ENCODE measurements at places on chromosomes 7 and 10.

DNA sequence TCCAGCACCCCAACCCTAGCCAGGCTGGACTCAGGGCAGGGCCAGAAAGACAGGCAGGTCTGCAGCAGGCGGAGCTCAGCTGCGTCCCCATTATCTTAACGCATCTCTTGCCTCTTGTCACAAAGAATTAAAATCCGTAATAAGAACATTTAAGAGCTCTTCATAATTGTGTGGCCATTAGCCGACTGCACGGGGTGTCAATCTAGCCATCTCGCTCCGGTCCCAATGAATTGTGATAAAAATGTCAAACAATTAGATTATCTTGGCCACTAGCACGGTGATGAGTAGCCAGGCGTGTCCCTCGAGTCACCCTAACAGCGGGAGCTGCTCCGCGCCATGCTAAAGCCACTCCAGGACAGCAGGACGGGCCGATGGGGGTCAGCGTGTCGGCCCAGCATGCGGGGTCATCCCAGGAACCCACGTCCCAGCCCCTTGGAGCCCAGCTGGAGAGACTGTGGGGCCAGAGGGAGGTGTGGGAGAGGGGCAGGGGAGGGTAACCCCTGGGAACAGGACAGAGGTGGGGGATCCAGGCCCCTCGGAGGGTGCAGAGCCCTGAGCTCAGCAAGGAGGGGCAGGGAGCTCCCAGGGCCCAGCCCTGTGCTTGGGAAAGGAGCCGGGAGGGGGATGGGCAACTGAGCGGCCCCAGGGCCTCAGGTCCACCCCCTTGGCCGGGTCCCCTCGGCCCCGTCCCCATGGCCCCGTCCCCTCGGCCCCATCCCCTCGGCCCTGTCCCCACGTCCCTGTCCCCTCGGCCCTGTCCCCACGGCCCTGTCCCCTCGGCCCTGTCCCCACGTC, 17.7 kb upstream of the NKX6-2 start:
- no peak for DNase-seq

DNA sequence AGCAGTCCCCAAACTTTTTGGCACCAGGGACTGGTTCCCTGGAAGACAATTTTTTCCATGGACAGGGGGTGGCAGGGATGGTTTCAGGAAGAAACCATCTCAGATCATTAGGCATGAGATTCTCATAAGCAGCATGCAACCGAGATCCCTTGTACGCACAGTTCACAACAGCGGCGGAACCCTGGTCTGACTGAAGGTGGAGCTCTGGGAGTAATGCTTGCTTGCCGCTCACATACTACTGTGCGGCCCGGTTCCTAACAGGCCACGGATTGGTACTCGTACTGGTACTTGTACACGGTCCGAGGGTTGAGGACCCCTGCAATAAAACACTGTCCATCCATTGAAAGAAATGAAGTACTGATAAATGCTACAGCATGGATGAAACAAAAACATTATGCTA, 32.8 kb downstream of the MKRN1 start:
- no peak for DNase-seq

DNA sequence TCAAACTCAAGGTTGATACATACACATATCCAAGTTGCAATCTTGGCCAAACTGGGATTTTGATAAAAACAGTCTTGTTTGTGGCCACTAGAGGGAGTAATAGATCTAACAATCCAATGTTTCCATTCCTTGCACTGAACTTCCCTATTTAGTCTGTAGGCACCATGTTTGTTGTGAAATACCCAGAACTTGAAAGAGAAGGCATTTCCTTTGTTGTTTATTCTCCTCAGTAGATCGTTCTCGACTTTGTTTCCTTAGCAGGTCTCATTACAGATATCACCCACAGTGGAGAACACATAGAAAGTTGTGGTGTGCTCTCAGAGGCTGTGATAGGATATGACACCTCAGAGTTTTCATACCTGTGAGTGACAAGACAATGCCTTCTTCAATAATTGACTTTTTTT, 70.3 kb upstream of the MXI1 start:
- DNase-seq, result peak; percentile 77

- no peak for DNase-seq
These were observed 56.7 kb downstream of the MTPN start for GRCh38 chr7:135920478-135920877.

DNA sequence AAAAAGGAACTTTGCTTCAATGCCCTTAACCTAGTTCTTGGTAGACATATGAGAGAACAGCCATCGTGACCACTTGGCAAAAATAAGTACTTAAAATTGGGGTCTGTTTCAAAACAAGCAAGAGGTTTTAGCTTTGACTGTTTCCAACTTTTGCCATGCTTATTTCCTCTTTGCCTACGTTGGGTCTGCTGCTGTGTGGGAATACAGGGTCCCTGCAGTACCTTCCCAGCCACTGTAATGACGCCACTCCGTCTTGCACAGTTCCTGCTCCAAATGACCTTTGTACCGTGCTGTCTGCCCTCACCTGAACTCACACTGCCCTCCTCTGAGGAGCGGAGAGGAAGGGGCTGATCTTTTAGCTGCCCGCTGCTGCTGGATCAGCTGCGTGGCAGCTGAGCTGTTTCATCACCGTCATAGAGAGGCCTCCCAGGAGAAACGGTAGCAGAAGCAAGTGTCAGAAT, 133.1 kb downstream of the MAPK8 start:
- DNase-seq, result peak; percentile 86

GRCh38 chr7:41869997-41870396, 167.1 kb upstream of the INHBA start:
- DNase-seq, result no peak

GRCh38 chr7:132614428-132615318, 38.4 kb upstream of the PLXNA4 start:
- DNase-seq, result peak; percentile 31

- peak; percentile 13 for DNase-seq
These were observed 352.2 kb downstream of the TFEC start for GRCh38 chr7:115678086-115678982.

DNA sequence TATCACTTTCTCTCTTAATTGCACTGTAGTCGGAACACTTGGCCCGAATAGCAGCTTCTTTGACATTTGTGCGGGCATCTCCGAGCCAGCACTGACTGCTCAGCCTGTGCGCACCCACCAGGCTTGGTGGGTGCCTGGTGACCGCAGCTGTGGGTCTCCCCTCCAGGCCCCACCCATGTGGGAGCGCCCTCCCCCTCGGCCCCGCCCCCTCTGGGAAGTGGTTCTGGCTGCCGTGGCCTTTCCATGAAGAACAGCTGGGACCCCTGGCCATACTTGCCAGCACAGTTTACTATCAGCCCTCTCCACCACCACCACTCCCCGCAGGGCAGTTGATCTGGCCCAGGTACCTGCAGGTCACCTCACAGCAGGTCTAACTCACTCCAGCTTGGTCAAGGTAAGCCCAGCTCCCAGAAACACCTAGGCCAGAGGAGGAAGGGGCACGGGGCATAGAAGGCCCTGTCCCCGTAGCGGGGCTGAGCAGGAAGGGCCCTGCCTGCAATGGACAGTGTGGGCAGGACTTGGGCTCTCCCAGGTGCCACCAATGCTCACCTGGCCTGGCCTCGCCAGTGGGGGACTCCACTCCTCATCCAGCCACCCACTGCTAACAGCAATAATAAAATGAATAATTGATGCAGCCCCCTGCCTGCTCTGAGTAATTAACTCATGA, 5.8 kb downstream of the RASGEF1A start:
- no peak for DNase-seq

GRCh38 chr10:29257784-29258135, 31.1 kb upstream of the LYZL1 start:
- DNase-seq, result no peak

GRCh38 chr10:97570789-97571471, 1.6 kb upstream of the ANKRD2 start:
- DNase-seq, result no peak

DNA sequence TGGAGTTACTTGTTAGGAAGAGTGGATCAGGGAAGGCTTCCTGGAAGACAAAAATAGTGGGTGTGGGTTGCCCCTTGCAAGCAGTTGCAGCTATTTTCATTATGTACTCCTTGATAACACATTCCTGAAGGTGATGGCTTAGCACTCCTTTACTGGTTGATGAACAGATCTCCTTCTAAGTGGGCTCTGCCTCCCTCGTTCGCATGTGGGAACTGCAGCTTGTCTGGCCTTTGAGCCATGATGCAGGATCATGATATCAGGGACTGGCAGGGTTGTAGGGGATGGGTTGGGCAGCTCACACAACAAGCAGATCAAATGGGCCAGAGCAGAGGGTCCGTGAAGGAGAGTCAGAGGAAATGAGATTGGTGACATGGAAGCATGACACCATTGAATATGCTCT, 28.8 kb upstream of the LRRC4 start:
- no peak for DNase-seq

- DNase-seq, result peak; percentile 16
These were observed 2.1 kb downstream of the ANK3 start for GRCh38 chr10:60387531-60387930.

DNA sequence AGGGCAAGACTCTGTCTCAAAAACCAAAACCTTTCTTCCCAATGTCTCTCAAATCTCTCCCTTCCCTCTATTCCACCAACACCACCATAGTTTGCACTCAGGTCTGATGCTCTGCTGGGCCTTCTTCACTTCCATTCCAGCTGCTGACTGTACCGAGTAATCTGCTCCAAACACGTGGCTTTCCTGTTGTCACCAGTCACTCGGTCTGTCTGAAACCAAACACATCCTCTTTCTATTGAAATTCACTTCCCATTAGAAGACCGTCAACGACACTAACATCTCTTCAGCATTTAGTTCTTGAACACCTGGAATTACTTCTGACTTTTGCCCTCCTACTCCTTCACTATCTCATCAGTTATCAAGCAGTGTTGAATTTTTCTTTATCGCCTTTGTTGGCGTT, 4.7 kb upstream of the NRF1 start:
- DNase-seq, result no peak

GRCh38 chr7:36260481-36260880, 107.4 kb downstream of the EEPD1 start:
- no peak for DNase-seq

- no peak for DNase-seq
These were observed 328.1 kb downstream of the HGF start for GRCh38 chr7:81441750-81442149.

GRCh38 chr7:23004247-23004520, 9.7 kb downstream of the HYCC1 start:
- DNase-seq, result no peak

- DNase-seq, result no peak
These were observed 210.5 kb downstream of the ETV1 start for GRCh38 chr7:13778967-13779366.

- no peak for DNase-seq
These were observed 513.4 kb upstream of the GRM3 start for GRCh38 chr7:86130268-86130667.

DNA sequence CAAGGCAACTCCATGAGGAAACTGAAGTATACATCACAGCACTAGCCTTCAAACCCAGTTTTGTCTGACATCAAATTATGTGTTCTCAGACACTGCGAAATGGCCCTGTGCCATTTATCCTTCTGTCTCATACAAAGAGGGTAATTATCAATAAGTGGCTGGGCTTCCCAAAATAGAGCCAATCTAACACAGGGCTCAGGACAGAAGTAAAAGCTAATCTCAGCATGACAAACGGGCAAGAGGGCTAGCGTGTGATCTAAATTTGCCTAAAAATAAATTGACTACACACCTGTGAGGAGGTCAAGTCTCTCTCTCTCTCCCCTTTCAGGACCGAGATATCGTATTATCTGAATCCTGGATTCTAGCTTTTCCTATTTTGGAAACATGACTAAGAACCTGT, 67.2 kb downstream of the DGKB start:
- DNase-seq, result no peak

- DNase-seq, result no peak
These were observed 4.8 kb upstream of the RAPGEF5 start for GRCh38 chr7:22361795-22362194.

GRCh38 chr10:8404721-8405120, 350.2 kb downstream of the GATA3 start:
- DNase-seq, result peak; percentile 49

DNA sequence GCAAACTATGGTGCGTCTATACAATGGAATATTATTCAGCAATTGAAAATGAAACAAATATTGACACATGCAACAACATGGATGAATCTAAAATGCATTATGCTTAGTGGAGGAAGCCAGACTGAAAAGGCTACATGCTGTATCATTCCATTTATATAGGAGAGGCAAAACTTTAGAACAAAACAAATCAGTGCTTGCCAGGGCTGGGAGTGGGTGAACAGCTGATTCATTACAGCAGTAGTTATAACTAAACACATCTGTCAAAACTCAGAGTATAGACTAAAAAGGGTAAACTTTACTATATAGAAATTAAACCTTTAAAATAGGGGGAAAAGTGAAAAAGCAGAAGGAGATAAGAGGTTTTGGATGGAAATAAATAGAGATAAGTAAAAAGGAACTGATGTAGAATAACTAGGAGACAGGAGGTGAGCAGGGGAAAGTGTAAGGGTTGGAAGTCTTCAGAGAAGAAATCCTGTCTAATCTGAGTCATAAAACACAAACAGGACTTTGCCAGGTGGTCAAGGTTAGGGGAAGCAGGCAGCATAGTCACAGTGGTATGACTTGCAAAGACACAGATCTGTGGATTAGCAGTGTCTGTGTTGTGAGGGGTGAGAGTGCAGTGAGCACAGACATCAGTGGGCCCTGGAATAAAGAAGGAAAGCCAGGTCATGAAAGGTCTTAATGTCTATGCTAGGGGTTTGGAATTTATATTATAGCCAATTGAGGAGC, 349.8 kb downstream of the PHTF2 start:
- no peak for DNase-seq

GRCh38 chr10:63644418-63645142, 123.4 kb downstream of the REEP3 start:
- DNase-seq, result peak; percentile 18
